ENCODE measurements at places on chromosomes 4 and X.
A peak's percentile ranks its signal among the peaks of the same experiment; 100 is the strongest.

- no peak for DNase-seq
Observed at GRCh38 chr4:136768925-136769275, 763.4 kb downstream of the PCDH18 start.

- no peak for DNase-seq
Observed at GRCh38 chr4:122772986-122773385, 40.5 kb downstream of the BBS12 start.

DNA sequence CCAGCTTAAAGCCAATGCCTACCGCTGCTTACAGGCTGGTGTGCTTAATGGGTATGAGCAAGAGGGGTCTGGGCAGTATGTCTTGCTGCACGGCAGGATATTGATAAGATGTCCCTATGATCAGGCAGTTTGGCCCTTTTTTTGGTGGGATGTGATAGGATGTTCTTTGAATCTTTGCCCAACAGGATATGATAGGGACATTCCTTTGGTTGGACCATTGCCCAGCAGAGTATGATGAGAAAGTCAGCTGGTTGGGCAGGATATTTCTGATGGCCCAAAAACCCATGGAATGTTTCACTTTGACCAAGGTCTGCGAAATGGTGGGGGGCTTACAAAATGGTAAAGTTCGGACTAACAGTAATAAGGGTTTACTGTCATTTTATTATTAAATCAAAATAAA is 1060.6 kb downstream of the STIM2 start:
- DNase-seq: no peak

GRCh38 chrX:48460606-48461005 is 9.5 kb downstream of the SLC38A5 start:
- no peak for DNase-seq

DNA sequence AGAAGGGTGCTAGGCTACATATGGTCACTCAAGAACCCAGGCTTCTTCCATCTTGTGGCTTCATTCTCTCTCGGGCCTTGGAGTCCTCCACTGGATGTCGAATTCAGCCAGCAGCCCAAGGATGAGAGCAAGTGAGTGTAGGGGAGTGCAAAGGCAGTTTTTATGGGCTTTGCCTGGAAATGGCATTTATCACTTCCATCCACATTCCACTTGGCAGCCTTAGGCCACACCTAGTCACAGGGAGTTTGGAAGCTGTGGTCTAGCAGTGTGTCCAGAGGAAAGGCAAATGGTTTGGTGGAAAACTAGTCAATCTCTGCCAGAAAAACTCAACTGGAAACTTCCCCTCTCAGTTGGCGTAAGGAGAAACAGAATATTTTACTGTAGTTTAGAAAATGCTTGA is 59.0 kb downstream of the NHS start:
- no peak for DNase-seq

GRCh38 chr4:177371461-177371860 is 61.8 kb downstream of the NEIL3 start:
- DNase-seq: no peak

- no peak for DNase-seq
Observed at GRCh38 chr4:88043001-88043400, 35.6 kb downstream of the PKD2 start.

- no peak for DNase-seq
Observed at GRCh38 chr4:48668254-48669017, 111.6 kb downstream of the FRYL start.

DNA sequence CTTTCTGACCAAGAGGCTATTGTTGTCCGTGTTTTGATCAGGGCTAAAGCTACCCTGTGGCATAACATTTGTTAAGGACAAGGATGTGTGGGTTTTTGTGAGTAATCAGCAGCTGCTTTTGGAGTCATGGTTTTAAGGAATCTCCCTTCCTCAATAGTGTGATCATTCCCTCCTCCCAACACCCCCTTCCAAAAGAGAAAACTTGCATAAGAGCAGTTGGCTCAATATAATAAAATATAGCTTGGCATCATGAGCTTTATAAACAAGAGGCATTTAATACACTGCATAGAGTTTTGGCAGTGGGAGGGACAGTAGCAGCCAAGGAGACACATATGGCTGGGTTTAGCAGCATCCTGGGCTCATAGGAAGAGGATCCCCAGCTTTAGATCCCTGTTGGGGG is 84.7 kb downstream of the NHS start:
- DNase-seq: no peak

DNA sequence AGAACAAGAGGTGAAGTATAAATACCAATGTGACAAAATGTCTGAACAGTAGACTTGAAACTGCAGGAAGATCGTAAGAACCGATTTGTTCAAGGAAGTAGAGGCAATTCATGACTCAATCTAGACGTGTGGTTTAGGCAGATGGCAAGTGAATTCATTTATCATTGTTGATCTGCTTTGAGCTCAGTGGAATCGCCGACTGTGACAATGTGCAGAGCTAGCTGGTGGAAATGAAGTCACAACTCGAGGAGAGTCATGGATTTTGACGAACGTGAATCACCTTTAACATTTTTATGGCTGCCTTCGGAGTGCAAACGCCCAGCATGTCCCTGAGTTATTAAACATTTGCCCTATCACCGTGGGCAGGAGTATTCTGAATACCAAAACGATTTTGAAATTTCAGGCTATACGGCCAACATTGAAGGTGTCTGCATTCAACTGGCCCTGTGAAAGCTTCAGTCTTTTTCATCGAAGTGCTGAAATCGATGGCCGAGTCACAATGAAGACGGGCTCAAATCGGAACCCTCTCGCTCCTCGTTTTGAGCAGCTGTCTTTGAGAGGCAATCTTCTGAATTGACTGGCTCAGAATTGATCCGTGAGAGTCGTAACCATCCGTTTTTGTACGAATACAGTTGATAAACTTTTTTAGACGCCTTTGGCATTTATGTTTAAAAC is 689 bp upstream of the OGT start:
- DNase-seq: no peak

DNA sequence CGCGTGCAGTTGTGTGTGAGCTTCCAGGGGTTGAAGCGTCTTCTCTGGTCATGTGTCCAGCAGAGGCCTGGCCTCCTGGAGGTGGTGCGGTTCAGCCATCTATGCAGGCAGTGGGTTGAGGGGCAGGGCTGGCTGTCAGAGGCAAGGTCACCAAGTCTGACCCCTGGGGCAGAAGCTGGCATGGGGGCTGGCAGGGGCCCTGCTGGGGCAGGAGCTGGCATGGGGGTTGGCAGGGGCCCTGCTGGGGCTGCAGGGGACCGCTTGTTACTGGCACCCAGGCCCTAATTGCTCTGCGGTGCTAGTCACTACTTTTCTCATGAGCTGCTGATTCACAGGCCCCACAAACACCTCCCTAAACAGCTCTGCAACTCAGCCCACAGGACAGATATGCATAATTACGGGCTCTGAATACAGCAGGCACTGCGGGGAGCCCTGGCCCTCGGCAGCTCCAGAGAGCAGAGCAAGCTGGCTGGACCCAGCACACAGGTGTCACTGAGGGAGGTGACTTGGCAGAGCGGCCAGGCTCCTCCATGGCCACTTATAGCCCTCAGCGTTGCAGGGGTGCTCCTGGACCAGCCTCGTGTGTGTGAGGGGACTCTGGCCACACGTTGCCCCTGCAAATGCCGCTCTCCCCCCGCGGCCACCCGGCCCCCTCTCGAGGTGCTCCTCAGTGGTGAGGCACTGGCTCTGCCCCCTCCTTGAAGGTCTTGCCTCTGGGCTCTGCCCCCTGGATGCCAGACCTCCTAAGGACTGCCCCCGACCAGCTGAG is 32.7 kb downstream of the CPLX1 start:
- DNase-seq: no peak

- no peak for DNase-seq
Observed at GRCh38 chr4:103032574-103032973, 13.1 kb upstream of the SLC9B1 start.

DNA sequence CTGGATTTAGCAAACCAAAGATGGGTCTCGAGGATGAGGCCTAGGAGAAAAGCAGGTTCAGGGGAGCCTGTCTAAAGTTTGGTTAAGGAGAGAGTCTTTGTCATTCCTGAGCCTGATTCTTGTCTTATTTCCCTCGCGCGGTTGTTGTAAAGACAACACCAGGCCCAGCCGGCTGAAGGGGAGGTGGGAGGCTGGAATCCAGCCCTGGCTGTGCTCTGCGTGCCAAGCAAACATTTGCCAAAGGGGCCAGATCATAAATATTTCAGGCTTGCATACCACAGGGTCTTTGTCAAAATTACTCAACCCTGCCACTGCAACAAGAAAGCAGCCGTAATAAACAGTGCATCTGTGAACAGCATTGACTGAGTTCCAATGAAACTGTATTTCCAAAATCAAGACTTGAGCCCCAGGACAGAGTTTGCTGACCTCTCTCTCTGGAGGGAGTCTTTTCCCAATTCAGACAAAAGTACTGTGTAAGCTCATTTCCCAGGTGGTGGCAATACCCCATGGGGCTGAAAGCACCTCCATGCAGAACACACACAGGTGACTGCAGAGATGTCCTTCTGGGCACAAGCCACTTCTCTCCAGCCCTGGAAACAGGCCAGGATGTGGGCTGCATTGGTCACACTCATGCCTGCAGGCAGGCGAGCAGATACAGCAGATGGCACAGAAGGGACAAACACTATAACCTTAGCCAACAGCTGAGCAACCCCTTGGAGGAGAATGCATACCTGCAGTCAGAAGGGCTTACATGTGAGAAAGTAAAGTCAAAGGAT is 320.3 kb downstream of the STK32B start:
- no peak for DNase-seq

GRCh38 chrX:135522132-135522530 is 1.7 kb downstream of the INTS6L start:
- no peak for DNase-seq

DNA sequence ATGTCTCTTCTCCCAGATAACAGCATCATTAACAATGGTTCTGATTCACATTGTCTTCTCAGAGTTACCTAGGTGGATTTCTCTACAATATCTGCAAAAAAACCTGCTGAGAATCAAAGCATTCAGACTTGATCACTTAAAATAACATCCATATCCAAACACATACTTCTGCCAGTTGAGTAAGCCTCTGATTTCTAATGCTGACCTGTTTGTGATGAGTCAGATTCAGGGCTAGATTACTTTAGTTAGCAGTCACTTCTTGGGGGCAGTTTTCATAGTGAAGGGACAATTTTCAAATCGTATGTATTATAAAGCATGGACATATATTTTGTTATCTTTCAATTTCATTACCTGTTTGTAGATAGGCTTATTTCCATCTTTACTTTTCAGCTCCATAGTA is 35.5 kb downstream of the CCNI start:
- no peak for DNase-seq

GRCh38 chr4:3112609-3113469 is 38.4 kb downstream of the HTT start:
- DNase-seq: no peak

GRCh38 chrX:56761167-56761566 is 32.1 kb downstream of the NBDY start:
- DNase-seq: no peak

DNA sequence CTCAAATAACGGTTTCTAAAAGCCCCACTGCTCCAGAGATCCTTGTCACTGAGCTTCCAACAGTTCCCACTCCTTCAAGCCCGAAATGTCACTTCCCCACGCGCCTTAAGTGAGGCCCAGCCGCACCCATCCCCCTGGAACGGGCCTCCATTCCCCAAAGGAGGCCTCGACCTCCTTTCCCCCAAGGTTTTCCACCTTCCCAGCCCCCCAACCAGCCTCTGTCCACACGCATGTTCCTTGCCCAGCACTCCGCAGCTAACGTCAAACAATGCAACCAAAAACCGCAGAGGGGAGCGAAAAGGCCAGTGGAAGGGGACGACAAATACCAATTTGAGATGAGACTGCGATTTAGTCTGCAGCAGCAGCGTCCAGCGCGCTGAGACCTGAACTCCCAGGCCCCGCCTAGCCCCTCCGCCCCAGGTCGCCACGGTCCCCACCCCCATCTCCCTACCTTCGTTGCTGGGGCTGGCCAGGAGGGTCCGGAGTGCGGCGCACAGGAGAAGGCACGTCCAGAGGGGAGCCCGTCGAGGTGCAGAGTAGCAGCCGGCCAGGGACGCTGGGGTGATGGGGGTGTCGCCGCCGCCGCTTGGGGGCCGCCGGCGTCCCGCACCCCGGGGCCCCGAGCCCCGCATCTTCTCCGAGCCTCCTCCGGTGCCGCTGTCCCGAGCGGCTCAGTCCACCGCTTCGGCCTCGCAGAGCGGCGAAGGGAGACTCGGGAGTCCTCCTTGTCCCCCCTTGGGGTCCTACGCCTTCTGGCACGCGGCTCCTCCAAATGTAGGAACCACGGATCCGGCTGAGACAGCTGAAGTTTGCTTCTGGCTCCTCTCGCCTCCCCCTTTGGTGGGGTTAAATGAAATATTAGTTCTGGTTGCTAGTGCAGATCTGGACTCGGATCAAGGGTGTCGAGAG is 924 bp downstream of the EPHA5 start:
- DNase-seq: peak; percentile 80

DNA sequence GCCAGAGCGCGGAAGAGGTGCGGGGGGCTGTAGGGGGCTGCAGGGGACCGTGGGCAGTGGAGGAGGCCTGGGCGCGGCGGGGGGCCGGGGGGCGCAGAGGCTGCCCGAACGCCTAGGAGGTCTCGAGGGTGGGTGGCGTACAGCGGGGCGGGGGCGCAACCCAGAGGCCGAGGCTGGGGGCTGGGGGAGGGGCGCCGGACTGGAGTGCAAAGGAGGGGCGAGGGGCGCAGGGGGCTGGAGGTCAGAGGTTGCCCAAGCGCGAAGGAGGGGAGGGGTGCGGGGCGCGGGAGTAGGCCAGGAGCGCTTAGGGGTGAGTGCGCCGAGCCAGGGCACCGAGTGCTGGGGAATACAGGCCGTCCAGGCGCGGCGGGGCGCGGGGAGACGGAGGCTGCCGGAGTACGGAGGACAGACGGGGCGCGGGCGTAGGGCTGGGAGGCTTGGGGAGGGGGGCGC is 255 bp downstream of the GYG2 start:
- no peak for DNase-seq

- no peak for DNase-seq
Observed at GRCh38 chr4:39464886-39465501, 6.1 kb downstream of the LIAS start.

- DNase-seq: no peak
Observed at GRCh38 chrX:73412930-73413329, 33.9 kb upstream of the CDX4 start.

GRCh38 chr4:15719506-15719905 is 16.6 kb downstream of the BST1 start:
- DNase-seq: no peak

DNA sequence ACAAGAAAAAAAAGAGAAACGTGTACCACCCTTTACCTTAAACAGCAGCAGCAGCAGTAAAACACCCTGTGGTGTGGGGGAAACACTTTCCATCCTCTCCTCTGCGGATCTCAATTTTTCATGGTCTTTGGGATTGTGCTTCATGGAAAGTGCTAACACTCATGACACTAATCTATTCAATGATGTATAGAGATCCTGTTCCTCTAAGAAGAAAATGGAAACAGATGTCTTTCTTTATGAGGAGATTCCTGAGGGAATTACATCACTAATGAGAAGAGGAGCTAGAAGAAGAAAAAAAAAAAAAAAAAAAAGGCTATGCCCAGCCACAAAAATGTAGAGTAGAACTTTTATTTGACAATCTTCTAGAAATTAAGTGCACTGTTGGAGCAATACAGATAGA is 62.9 kb upstream of the NDST3 start:
- DNase-seq: no peak

DNA sequence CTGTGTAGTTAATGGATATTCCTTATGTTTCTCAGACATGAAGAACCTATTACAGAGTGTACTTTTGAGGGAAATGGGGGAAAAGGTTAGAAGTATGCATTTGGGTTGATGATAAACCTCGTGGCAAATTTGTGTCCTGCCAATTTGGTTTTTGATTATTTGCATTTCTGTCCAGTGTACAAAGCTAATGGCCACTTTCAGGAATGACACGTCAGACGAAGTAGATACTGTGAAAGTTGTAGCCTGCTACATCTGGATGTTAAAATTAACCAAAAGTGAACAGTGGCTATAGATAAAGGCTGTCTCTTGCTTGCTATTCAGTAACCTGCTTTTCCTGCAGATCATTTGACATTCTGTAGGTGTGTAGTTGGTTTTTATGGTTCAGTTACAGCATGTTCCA is 1.0 kb downstream of the PRDX4 start:
- no peak for DNase-seq

Measured in posterior cingulate gyrus (tissue), 11 donors.